Melanocyte of skin (primary cell): ENCODE measurements at places on chromosomes 3 and 15. TPM values are rescaled to one million over a fixed set of nuclear protein-coding genes. Genes with fewer than 3 reads are reported as not detected.

MESP2 gene
- total RNA-seq: 0.15 TPM in 1 of 2 replicates, not detected in the other

TAGLN3 gene
- total RNA-seq: 0.31 TPM in 1 of 2 replicates, not detected in the other

B4GALT4 gene
- total RNA-seq: 15.3 and 15.6 TPM in 2 replicates

TLR9 gene
- not detected in 2 replicates for total RNA-seq

SCN10A gene
- not detected in 2 replicates for total RNA-seq

HHATL gene
- not detected in 2 replicates for total RNA-seq

PLSCR2 gene
- 0.33 TPM in 1 of 2 replicates, not detected in the other for total RNA-seq

NEO1 gene
- 18.6 and 21.8 TPM in 2 replicates for total RNA-seq

VGLL3 gene
- total RNA-seq: 0.69 and 3.3 TPM in 2 replicates

CSTA gene
- total RNA-seq: not detected in 2 replicates

GOLGA8G gene
- total RNA-seq: not detected in 2 replicates

COL6A6 gene
- total RNA-seq: not detected in 2 replicates

ZNF80 gene
- total RNA-seq: not detected in 2 replicates

TMC3 gene
- not detected in 2 replicates for total RNA-seq
